ENCODE measurements at places on chromosomes 11 and 22.

GRCh38 chr11:93935826-93936225 lies 85.3 kb upstream of the HEPHL1 start:
- ATAC-seq = no peak

- ATAC-seq = no peak
Observed at GRCh38 chr11:84089072-84090057, 803.2 kb upstream of the CCDC90B start.

DNA sequence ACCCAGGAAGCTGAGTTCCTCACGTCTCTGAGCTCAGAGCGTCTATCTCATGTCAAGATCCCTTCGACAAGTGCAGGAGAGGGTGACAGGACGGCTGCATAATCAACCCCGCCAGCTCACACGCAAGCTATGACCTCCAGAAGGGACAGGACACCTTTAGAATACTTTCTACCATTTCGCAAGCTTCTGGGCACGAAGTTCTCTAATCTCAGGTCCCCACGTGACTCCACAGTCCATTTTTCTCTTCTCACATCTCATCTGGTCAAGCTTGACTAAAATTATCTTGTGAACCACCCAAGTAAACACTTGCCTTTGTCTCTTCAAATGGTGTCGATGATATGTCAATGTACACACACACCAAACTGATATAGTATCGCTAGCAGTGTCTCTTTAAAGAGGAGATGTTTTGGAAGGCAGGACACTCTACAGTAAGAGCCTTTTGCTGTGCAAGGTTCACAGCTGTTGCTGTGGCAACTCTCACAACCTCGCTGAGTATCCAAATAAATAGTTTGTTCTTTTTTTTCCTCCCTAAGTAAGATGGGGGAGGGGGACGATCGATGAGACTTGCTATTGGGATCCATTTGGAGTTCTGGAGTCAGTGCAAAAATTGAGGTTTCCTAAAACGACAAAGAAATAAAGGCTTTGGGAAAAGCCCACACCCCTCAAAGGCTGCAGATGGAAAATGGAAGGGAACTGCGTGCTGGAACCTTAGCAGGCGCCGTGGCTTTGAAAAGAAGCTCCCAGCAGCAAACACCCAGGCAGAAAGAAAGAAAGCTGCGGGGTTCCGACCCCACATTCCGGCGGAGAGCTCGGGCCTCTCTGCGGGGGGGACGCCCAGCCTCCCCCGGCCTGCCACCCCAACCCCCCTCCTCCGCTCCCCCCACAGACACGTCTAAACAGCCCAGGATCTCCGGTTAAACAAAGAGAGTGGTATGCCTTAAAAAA lies 215.4 kb upstream of the UBASH3B start:
- ATAC-seq = peak; percentile 61

- no peak for ATAC-seq
Observed at GRCh38 chr11:123483058-123483457, 53.0 kb downstream of the GRAMD1B start.

GRCh38 chr11:131618201-131618600 lies 247.8 kb downstream of the NTM start:
- no peak for ATAC-seq

- no peak for ATAC-seq
Observed at GRCh38 chr11:9210922-9211320, 54.2 kb downstream of the DENND5A start.

GRCh38 chr22:37207981-37208380 lies 4.3 kb downstream of the SSTR3 start:
- ATAC-seq = no peak

DNA sequence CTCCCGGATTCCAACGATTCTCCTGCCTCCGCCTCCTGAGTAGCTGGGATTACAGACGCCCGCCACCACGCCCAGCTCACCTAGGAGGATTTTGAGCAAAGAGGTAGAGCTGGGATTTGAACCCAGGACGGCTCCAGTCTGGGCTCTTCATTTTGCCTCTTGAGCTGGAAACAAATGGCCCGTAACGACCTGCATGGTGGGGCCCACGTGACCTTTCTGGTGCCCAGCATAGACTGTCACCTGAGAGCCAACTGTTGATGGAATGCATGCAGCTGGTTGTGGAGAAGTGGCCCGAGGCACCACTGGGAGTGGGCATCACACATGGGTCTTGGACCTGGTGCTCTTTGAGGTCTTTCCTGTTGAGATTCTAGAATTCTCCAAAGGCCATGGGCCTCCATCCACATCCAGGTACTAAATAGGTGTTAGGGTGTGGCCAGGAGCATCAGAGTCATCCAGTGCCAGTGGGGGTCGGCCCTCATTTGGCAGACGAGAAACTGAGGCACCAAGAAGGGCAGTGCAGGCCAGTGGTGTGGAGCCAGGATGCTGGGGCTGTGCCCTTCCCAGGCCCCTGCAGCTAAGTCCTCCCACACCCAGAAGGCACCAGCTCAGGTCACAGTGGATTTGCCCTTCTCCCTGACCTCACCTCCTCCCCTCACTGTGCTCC lies 3.9 kb downstream of the ATF4 start:
- ATAC-seq = 0 out of 3 replicates have a peak, but pooled peaks have one; percentile 0

DNA sequence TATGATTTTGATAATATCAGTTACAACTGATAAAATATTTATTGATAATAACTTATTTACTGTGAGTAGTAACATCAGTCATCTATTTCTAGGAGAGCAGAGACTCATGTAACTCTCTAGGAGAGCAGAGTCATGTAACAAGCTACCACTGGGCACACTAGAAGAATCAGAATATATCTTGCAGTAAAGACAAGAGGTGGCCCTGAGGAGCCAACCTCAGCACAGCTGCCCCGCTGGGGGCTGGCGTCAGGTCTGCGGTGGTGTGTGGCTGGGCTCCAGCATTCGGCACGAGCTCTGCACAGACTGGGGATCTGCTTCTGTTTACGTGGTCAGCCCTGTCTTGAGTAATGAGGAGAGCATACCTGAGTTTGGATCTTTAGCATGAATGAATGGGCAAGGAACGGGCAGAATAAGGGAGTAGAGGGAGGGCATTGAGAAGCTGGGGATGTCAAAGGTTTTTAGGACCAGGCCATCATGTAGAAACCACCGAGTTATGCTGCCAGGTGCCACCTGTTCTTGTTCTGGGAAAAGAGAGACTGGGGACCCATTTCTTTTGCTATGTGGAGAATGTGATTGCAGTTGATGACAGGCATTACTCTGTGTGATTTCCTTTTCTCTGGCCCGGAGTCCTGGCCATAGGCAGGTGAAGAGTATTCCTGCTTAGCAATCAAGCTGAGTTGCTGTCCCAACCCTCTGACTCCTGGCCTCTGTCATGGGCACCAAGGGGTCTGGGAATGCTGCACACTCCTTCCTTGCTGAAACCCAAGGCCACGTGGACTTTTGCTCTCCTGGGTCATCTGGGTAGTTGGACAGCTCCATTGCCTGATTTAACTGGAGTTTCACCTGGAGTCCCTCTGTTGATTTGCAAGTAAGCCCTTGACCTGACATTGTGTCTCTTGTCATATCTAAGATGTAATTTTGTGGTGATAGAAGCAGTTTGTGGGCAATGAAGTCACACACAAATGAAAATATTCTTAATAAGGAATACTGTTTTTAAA lies 50.9 kb upstream of the HEPHL1 start:
- no peak for ATAC-seq

GRCh38 chr11:123040111-123040432 lies 21.9 kb downstream of the HSPA8 start:
- peak; percentile 92 for ATAC-seq

GRCh38 chr11:119691701-119692539 lies 37.1 kb downstream of the NECTIN1 start:
- ATAC-seq = no peak

DNA sequence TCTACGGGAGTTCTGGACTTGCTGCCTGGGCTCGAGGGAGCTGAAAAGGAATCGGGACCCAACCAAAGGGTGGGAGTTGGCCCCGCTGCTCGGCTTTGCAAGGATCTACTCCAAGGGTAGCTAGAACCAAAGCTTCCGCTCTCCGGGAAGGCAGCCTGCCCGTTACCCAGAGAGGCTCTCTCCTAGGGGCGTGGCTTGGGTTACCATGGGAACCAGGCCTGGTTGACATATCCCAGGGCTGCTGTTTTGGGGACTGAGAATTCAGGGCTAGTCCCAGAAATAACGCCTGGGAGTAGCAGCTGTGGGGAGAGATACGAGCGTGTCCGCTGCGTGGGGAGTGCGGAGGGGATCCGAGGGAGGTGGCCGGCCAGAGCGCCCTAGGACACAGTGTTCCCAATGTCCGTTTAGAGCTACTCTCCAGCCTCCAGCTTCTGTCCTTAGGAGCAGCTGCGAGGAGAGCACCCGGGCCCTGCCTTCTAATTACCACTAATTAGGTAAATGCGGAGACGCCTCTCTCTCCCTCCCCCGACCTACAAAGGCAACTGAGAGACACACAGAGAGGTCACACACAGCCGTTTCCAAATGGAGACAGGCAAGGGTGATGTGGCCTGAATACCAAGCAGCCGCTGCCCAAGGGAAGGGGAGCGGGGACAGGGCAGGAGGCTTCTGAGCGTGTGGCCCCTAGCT lies 141.6 kb upstream of the CADM1 start:
- ATAC-seq = no peak

DNA sequence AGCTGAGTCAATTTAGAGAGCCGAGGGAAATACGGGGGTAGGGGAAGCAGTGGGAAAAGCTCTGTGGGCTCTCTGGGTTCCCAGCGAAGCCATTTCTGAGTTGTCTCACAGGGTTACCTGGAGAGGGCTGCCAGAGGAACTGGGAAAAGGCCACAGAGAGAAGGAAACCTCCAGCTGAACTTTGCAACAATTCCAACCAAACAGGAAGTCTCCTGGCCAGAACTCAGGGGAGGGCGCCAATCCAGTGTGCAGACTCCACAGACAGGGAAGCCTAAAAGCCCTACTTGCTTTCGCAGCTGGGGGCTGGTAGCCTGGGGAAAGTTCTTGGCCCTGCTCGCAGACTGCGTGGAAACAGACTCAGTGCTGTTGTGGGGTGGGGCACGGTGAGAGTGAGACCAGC lies 23.1 kb upstream of the GNAZ start:
- ATAC-seq = no peak

DNA sequence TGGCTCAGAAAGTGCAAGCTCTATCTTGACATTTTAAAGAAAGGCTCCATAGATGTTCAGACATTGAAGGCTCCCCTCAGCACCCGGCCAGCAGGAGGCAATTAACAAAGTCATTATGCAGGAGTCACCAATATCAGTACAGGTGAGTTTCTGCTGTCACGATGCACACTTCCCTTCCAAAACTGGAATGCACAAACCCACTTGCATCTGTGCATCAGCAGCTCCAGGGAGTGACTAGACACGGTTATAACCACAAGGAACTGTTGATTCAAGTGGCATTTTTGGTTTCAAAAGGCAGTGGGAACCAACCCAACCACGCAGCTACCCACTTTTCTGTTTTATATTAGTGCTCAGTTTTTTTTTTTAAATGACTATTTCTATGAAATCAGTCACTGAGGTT lies 293.9 kb upstream of the NARS2 start:
- ATAC-seq = no peak

DNA sequence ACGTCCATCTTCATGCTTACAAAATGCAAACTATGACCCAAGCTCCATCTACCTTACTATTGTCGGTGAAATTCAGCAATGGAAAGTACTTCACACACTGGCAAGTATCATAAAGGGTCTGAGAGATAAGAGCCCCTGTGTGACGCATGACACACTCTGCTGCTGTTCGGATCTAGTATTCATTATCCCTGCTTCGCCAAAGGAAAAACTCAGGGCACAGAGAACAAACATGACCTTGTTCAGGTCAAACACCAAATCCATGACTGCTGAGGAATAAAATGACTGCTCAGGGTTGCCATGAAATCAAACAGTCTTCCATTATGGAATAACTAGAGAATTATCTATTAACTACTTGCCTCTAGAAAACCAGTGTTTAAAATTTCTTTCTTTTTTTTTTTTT lies 73.0 kb downstream of the MICAL3 start:
- ATAC-seq = no peak

GRCh38 chr22:37068859-37069258 lies 17.3 kb downstream of the KCTD17 start:
- peak; percentile 7 for ATAC-seq

- ATAC-seq = peak; percentile 84
Observed at GRCh38 chr11:66336234-66337102, at the start of gene RIN1. Gene RIN1, minus strand, starts transcription at chr11:66336434. Its CDS starts 32 bp downstream, at chr11:66336402.

DNA sequence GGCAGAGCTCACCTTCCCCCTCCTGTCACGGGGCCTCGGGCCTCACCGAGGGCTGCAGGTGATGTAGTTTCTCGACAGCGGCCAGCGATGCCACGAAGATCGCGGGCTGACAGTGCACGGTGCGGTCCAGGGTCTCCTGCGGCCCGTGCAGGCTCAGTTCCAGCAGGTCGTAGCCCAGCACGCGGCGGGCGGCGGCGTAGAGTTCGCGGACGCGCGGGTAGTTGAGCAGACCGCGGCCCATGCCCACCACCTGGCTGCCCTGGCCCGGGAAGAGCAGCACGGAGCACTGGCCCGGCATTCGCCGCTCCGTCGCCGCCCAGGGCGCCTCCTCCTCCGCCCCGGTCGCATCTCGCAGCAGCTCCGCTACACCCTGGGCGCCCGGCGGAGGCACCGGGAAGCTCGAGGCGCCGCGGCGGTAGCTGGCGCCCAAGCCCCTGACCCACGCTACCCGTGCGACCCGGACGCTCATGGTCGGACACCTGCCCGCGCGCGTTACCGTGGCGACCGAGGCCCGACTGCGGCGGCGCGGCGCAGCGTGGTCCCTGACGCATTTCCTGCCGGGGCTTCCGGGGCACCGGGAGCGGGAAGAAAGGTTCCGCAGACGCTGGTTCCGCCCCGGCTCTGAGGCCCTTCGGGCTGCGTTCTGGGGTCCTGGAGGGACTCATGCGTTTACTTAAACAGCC lies at the start of gene MCAT:
Gene MCAT, minus strand, starts transcription at position 519 of the 683 bp plus-strand sequence. Its CDS starts 50 bp downstream, at position 469.
- peak; percentile 96 for ATAC-seq

DNA sequence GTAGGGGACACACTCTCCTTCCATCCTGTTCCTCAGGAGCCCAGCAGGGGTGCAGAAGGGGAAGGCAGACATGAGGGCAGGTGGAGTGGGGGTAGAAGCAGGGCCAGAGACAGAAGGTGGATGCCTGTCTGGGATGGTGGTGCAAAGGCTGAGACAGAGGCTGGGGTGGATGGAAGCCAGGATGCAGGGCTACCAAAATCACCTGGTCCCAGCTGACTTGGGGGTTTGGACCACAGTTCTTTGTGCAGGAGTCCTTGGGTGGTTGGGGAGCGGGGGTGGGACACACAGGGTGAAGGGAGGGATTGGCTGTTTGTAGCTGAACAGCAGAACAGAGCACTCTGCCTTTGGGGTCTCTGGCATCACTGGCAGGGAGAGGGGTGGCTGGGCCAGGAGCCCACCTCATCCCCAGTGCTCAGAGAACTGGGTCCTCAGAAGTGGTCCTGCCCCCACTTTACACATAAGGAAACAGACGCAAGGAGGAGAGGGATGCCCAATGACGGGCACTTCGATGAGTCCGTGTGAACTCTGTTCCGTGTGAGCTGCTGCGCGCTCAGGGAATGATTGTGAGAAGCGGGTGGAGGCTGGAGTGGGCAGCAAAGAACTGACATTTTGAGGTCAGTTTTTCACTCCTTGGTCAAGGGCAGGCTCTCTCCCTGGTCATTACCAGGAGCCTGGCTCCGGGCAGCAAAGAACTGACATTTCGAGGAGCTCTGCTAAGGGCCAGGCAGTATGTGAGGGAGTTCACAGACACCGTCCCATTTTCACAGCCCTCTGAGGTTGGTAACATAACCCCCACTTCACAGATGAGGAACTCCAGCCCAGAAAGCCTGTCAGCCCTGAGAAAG lies 1.9 kb downstream of the TAGLN start:
- ATAC-seq = no peak

GRCh38 chr22:41398921-41399320 lies 17.2 kb downstream of the TEF start:
- no peak for ATAC-seq

GRCh38 chr11:35389897-35390465 lies 29.4 kb downstream of the SLC1A2 start:
- no peak for ATAC-seq

All from SK-N-SH treated with all-trans-retinoic acid at 6 μM for 48 hours (cell line).